ENCODE measurements at places on chromosomes 3 and 15. TPM values are rescaled to one million over a fixed set of nuclear protein-coding genes. Genes with fewer than 3 reads are reported as not detected.

The XXYLT1 gene
- total RNA-seq = 5.7 TPM

The TRIM42 gene
- total RNA-seq = not detected

DNA sequence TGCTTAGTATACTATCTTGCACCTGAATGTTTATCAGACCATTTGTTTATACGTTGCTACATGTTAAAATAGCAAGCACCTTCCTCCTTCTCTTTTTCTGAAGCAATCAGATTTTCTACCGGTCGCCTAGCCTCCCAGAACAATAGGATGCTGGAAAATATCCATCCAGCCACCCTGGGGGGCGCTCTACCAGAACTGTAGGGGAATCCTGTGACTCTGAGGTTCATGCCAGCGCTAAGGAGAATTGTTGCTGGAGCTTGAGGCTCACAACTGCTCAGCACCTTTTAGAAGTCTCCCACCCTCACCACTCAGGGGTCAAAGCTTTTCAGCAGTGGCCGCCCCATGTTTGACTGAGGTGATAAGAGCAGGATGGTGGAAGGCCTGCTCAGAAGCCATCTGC is 27.5 kb downstream of the SQOR start:
- no peak overlapping the region for H3K4me3 ChIP-seq
- H3K36me3 ChIP-seq = peaks cover 42% of the 10 kb centered on the region
- peaks cover 16% of the 10 kb centered on the region for H3K4me1 ChIP-seq
- no peak overlapping the region for H3K27ac ChIP-seq
- no peak for DNase-seq

DNA sequence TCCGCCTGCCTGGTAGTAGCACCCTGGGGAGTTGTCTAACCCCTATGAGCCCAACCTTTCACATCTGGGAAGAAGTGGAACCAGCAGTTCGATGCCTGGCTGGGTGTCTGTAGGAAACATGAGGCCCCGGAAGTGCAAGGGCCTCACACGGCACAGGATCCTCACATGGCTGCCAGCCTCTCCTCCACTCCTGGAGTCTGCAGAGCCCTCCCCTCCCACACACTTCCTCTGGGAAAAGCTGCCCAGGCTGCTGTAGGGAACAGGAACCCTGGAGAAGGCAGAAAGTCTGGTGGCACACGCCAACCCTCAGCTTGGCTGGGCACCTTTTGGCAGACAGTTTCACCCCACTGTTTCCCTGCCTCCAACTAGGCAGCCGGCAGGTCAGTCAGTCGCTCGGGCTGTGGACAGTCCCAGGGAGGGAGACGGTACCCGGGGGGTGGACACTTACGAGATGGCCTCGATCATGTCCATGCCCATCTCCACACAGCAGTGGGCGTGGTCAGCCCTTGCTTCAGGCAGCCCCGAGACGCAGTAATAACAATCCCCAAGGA is 118.4 kb downstream of the ADCY5 start:
- no peaks in the 10 kb centered on the region for H3K36me3 ChIP-seq
- DNase-seq = no peak
- peaks cover 3% of the 10 kb centered on the region for H3K27me3 ChIP-seq
- H3K4me3 ChIP-seq = no peak overlapping the region
- no peak overlapping the region for H3K27ac ChIP-seq
- H3K4me1 ChIP-seq = peaks cover 6% of the 10 kb centered on the region

- no peak overlapping the region for H3K4me3 ChIP-seq
- H3K36me3 ChIP-seq = peaks cover 3% of the 10 kb centered on the region
- no peak overlapping the region for H3K27ac ChIP-seq
- peaks cover 19% of the 10 kb centered on the region for H3K4me1 ChIP-seq
- peak; percentile 61 for DNase-seq
These were observed 2.9 kb upstream of the C15orf39 start for GRCh38 chr15:75198560-75199356.

GRCh38 chr3:123394391-123395020 is 54.4 kb downstream of the ADCY5 start:
- no peaks in the 10 kb centered on the region for H3K36me3 ChIP-seq
- no peak overlapping the region for H3K27ac ChIP-seq
- peaks cover 6% of the 10 kb centered on the region for H3K27me3 ChIP-seq
- H3K4me1 ChIP-seq = no peaks in the 10 kb centered on the region
- no peak overlapping the region for H3K4me3 ChIP-seq

DNA sequence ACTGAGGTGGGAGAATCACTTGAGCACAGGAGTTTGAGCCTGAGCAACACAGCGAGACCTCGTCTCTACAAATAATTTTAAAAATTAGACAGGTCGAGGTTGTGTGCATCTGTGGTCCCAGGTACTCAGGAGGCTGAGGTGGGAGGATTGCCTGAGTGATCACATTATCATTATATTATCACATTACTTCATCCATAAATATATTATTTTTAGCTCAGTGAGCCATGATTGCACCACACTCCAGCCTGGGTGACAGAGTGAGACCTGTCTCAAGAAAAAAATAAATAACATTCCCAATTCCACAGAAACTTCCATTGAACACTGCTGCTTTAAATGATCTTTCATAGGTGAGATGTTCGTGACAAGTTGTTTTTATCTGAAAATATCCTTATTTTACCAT is 21.8 kb downstream of the GABPB1 start:
- no peaks in the 10 kb centered on the region for H3K27me3 ChIP-seq
- DNase-seq = no peak
- H3K36me3 ChIP-seq = peaks cover 11% of the 10 kb centered on the region
- peaks cover 27% of the 10 kb centered on the region for H3K4me1 ChIP-seq

- DNase-seq = no peak
- H3K27ac ChIP-seq = no peak overlapping the region
- H3K4me3 ChIP-seq = no peak overlapping the region
- H3K36me3 ChIP-seq = peaks cover 4% of the 10 kb centered on the region
These were observed 176.3 kb downstream of the FOXP1 start for GRCh38 chr3:71406972-71407810.

DNA sequence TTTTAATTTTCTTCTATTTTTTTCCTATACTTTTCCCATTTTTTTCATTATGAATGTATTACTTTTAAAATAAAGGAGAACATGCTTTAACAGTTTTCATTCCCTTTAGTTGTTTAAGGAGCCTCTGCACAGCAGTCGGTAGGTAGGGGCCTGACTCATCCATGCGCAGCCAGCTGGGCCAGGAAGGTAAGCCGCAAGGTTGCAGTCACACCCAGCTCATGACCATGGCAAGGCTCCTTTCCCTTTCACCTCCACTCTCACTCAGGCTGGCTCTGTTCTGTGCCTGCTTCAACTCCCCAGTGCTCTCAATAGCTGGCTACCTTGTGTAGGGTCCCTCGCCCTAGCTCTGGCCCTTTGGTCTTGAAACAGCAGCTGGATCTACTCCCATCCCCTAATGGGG is 17.4 kb upstream of the ANKRD34C start:
- no peaks in the 10 kb centered on the region for H3K4me1 ChIP-seq
- DNase-seq = no peak
- H3K27ac ChIP-seq = no peak overlapping the region
- H3K4me3 ChIP-seq = no peak overlapping the region
- H3K36me3 ChIP-seq = no peaks in the 10 kb centered on the region
- peaks cover 25% of the 10 kb centered on the region for H3K27me3 ChIP-seq

DNA sequence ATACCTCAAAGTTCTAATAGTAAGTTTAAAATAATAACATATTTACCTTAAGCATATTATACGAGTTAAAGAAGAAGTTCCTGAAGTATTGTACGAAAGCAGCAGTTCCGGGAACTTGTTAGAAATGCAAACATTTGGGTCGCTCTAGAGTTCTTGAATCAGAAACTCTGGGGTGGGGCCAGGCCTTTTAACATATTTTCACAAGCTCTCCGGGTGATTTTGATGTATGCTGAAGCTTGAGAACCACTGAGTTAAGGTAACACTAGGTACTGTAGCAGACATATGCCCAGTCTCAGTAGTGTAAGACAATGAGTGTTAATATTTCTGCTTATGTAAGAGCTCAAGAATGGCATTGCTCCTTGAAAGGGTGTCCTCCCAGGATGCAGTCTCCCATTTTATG is 461.1 kb downstream of the C3orf38 start:
- no peaks in the 10 kb centered on the region for H3K36me3 ChIP-seq
- H3K4me1 ChIP-seq = no peaks in the 10 kb centered on the region
- no peak overlapping the region for H3K27ac ChIP-seq
- H3K4me3 ChIP-seq = no peak overlapping the region
